ENCODE measurements at places on chromosomes 5 and 9.

DNA sequence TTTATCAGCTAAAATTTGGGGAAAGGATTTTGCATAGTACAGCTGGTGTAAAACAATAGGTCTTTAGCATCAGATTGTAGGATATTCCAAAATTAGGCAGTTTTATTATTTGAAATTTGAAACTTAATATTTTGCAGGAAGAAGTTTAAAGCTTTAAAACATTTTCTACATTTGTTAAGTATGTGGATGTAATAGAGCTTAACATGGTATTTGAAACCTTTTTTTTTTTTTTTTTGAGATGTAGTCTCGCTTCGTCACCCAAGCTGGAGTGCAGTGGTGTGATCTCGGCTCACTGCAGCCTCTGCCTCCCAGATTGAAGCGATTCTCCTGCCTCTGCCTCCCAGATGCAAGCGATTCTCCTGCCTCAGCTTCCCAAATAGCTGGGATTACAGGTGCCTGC, 2.9 kb downstream of the DENND4C start:
- no peak for DNase-seq

DNA sequence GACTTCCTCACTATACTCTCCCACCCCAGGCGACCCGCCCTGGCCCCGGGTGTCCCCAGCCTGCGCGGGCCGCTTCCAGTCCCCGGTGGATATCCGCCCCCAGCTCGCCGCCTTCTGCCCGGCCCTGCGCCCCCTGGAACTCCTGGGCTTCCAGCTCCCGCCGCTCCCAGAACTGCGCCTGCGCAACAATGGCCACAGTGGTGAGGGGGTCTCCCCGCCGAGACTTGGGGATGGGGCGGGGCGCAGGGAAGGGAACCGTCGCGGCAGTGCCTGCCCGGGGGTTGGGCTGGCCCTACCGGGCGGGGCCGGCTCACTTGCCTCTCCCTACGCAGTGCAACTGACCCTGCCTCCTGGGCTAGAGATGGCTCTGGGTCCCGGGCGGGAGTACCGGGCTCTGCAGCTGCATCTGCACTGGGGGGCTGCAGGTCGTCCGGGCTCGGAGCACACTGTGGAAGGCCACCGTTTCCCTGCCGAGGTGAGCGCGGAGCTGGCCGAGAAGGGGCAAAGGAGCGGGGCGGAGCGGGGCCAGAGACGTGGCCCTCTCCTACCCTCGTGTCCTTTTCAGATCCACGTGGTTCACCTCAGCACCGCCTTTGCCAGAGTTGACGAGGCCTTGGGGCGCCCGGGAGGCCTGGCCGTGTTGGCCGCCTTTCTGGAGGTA, 2.1 kb downstream of the CA9 start:
- no peak for DNase-seq

DNA sequence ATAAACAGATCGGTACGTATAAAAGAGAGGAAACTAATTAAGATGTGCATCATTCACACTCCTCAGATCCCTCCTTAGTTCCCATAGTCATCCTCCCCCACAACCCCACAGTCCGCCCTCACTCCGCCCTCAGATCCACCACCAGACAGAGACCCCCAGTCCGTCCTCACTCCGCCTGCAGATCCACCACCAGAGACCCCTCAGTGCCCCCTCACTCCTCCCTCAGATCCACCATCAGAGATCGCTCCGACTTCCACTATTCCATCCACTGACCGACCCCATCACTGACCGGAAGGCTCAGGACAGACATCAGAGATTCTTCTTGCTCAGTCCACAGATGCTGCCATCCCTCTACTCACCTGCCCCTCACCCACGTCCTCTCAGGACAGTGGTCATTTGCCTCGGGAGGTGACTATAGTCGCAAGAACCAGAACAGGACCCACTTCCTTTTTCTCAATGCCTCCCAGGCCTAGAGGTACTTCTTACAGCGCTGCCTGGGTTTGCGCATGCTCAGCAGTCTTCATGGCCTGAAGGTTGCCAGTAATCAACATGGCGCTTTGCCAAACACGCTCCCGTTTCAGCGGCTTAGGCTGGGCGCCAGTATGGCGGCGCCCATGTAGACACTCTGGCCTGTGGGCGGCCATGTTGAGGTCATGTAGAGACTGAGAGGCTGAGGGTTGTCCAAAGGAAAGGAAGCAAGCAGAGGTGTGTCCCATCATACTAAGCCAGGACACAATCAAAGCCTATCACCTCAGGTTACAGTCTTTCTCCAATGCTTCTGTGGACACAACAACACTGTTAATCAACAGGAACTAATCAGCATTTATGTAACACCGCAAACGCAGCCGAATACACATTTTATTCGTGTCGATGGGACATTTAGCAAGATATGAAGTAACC, at the start of gene ZNF484:
Gene ZNF484, minus strand, starts transcription at position 508 of the 900 bp plus-strand sequence. CDS start 3,009 bp downstream, outside the sequence.
- peak; percentile 98 for DNase-seq

DNA sequence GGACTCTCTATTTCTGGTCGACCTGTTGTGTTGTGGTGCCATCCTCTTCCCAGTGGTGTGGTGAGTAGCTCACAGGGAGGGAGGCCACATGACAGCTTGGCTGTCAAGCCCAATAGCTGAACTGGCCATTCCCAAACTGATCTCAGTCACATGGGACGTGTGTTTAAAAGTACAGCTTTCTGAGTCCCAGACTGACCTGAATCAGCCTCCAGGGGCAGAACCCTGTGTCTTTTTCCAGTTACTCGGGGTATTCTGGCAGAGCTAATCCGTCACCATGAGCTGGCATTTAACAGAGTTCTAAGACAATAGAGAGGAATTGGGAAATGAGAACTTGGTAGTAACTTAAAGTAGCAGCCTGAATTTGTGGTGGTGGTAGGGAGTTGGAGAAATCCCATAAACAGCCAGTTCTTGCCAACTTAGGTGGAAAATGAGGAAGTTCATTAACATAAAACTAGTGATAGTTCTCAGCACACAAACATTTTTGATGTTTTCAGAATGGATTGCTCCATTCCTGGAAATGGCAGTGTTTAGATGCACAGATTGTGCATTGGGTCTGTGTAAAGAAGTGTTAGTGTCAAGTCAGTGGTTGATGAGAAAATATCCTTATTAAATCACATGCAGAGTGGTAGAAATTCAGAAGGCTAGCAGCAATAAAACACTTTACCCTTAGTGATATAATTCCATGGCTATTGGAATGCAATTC, 50.9 kb downstream of the GPR107 start:
- no peak for DNase-seq

- DNase-seq = no peak
Observed at GRCh38 chr9:3807601-3808000, 281.8 kb upstream of the RFX3 start.

DNA sequence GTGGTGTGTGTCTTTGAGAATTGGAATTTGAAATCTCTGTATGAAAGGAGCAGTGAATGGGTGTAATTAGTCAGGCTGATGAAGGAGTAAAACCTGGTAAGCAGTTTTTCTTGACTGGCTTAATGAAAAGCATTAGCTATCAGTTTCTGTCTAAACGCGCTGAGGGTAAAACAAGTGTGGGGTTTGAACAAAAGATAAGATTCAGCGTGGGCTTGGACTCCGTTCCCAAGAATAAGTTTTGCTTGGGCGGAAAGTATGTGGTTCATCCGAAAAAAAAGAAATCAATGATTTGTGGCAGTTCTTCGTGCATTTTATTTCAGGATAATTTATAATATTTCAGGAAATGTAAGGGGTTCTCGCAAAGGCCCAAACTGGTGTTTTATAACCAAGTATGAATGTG, 217.3 kb downstream of the NTRK2 start:
- no peak for DNase-seq

GRCh38 chr9:92647671-92648473, 22.1 kb downstream of the IPPK start:
- no peak for DNase-seq

- DNase-seq = no peak
Observed at GRCh38 chr5:147805030-147805454, 22.5 kb upstream of the JAKMIP2 start.

DNA sequence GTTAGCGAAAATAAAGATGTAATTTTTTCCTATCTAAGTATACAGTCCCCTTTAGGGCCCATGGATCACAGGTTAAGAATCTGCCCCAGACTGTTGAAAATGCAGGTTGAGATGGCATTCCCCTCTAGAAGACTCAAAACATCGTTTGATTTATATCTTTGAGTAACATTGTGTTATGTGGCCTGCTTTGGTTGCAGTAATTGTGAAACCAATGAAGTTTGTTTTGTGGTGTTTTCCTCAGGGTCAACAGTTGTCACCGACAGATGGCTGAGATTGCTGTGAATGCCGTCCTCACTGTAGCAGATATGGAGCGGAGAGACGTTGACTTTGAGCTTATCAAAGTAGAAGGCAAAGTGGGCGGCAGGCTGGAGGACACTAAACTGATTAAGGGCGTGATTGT, 7.8 kb downstream of the CCT5 start:
- no peak for DNase-seq

DNA sequence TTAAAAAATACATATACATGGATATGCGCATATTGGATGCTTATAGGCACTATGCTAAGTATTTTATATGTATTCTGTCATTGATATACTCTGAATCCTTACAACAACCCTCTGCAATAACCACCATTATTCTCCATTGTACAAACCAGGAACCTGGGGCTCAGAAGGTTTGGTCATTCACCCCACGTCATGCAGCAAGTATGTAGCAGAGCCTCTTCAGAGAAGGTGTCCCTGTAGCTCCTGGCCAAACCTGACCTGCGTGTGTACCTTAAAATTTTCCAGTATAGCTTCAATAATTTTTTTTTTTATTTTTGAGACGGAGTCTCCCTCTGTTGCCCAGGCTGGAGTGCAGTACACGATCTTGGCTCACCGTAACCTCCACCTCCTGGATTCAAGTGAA, 51.9 kb downstream of the MFAP3 start:
- no peak for DNase-seq

GRCh38 chr5:105812304-105812703, 1858.4 kb downstream of the EFNA5 start:
- no peak for DNase-seq

DNA sequence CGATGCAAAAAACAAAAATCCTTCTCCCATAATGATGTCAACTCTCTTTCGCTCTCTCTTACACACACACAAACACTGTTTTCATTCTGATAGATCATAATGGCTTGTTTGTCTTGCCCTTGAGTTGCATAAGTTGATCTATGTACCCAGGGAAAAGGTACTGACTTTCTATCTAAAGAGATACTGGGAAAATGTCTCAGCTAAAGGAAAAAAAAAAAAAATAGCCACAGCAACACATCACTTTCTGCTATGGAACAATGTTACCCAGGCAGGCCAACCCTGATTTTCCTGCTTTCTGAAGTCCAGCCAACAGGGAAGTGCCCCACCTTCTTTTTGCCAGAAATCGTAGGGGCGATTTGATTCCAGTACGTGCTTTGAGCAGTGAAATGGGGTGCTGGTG, 212.6 kb upstream of the ACTBL2 start:
- no peak for DNase-seq

DNA sequence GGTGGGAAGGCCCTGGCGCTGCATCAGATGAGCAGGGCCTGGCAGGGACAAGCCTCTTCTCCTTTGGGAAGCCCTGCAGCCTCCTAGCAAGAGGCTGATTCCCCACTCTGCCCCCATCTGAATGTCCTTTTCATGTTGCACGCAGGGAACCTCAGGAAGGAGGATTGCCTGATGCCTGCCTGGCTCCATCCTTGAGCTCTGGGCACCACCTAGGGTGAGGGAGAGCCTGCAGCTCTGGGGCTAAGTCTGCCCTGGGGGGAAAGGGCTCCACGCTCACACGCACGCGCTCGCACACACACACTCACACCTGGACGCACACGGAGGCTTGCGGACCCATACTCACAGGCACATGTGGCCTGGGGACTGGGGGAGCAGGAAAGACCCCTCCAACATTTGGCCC, 86.6 kb downstream of the LMX1B start:
- no peak for DNase-seq

GRCh38 chr9:89706731-89707191, 101.9 kb downstream of the GADD45G start:
- DNase-seq = no peak

- DNase-seq = no peak
Observed at GRCh38 chr9:124248960-124249359, 8.8 kb upstream of the NEK6 start.

DNA sequence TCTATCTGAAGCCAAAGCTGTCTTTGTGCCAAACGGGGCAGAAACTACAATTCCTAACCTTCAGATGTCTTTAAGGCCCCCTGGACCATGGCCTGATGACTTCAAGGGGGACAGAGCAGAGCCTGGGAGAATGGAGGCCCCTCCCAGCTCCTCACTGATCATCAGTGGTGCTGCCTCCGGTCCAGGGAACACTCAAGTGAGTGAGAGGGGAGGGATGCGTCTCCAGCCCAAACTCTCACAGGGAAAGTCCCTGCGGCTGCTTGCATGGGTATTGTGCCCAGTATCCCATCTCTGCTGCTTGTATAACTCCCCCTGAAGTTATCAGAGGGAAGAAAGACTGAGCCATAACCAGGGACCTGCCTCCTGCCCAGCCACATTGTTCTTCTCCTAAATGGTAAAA, 231.5 kb upstream of the PANK3 start:
- no peak for DNase-seq

DNA sequence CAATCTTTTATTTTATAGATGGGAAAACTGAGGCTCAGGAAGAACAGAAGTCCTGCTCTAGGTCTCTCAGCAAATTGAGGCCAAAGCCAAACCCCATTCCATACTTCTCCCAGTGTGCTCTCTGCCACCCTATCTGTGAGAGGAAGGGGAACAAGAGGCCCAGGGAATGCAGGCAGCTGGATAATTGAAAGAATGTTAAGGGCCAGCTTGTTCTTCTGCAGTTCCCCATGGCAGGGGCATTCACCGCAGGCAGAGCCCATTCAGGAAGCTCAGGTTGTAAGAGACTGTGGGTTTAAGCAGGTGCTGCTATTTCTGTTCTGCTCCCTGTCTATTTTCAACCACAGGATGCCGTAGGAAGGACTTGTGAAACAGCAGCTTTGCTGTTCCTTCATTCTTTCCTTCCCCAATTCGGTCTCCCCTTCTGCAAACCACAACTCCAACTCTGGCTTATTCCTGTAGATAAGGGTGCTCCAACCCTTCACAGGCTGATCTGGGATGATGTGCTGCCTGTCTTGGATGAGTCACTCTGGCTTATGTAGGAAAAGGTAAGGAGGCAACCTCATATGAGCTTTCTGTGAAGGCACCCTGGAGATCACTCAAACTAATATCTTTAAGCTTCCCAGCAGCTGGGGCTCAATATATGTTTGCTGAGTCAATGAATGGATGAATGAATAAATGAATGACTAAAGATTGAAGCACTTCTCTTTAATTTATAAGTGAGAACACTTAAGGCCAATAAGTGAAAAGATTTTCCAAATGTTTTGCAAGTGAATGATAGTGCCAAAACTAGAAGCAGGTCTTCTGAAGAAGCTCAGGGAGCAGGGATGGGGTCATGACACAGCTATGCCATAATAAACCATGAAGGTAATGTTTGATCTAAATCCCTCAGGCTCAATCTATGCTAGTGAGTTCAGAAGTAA, 377.6 kb downstream of the BRINP1 start:
- DNase-seq = no peak

DNA sequence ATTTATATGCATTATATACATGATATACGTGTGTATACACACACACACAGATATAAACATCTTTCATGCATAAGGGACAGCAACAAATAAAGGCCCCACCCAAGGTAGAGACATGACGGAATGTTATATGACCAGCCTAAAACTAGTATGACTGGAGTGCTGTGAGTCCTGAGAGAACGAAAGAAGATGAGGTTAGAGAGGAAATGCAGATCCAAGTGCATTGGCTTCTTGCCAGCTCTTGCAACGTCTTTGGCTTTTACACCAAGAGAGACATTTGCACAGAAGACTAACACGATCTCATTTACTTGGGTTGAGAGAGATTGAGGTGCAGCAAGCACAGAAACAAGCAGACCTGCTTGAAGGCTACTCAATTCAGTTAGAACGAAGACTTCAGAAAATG, 23.0 kb downstream of the CDH10 start:
- DNase-seq = no peak
